ENCODE measurements at places on chromosomes 7 and 10.

- DNase-seq, result no peak
These were observed 102.4 kb downstream of the HIPK2 start for GRCh38 chr7:139675127-139676125.

DNA sequence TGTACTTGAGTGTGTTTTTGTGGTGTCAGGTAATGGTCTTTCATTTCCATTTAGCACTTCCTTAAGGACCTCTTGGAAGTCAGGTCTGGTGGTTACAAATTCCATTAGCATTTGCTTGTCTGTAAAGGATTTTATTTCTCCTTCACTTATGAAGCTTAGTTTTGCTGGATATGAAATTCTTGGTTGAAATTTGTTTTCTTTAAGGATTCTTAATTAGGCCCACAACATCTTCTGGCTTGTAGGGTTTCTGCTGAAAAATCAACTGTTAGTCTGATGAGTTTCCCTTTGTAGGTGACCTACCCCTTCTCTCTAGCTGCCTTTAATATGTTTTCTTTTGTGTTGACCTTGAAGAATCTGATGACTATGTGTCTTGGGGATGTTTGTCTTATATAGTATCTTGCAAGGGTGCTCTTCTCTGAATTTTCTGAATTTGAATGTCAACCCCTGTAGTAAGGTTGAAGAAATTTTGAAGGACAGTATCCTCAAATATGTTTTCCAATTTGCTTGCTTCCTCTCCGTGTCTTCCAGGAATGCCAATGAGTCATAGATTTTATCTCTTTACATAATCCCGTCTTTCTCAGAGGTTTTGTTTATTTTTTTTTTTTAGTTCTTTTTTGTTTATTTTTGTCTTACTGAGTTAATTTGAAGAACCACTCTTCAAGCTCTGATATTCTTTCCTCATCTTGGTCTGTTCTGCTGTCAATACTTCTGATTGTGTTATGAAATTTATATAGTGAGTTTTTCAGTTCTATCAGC is 70.2 kb downstream of the SLC39A12 start:
- DNase-seq, result no peak

- no peak for DNase-seq
These were observed 65.6 kb downstream of the CTBP2 start for GRCh38 chr10:125094806-125095205.

GRCh38 chr7:97307521-97308108 is 190.1 kb downstream of the SDHAF3 start:
- no peak for DNase-seq

DNA sequence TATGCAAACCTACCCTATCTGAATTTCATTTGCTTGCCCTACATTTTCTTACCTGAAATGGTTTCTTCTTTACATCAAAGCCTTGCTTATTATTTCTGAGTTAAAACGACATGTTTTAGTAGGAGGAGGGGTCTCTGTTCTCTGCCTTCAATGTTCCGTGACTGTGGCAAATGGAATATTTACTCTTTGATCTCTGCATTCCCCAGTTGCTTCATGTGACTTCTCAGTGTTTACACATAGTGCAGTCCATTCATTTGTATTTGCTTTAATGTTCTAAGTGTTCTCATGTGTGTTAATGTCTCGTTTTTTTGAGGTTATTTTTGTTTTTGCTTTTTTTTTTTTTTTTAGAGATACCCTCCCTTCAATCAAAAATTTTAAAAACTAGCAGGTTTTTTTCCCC is 75.8 kb downstream of the GNAI1 start:
- DNase-seq, result no peak

GRCh38 chr7:155343150-155343549 is 45.5 kb downstream of the INSIG1 start:
- DNase-seq, result no peak

GRCh38 chr10:851901-852300 is 79.6 kb downstream of the LARP4B start:
- DNase-seq, result no peak

- peak; percentile 57 for DNase-seq
These were observed 45.0 kb downstream of the ZCCHC24 start for GRCh38 chr10:79400146-79401004.

DNA sequence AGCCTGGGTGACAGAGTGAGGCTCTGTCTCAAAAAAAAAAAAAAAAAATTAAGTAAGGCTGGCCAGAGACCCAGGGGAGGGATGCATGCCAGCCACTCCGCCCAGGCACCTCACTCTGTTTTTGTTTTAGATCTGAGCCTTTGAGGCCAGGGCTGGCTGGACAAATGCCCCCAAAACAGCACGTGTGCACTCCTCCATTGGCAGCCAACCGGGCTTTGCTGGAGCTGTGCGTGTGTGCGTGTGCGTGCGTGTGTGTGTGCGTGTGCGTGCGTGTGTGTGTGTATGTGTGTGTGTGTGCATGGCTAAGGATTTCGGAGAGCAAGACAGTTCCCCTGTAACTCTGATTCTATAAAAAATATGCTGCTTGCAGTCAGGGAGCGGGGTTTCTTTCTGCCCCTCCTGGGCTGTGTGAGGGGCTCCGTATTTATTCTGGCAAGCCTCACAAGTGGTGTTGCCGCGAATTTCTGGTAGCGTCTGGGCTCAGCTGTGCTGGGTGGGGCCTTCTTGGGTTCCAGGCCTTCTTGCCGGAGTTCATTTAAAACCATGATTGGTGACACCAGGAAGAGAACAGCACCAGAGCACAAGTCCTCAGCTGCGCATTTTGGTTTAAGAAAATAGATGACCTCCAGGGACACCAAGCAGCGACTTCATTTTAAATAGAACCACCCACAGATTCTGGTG is 28.1 kb upstream of the UNCX start:
- no peak for DNase-seq

DNA sequence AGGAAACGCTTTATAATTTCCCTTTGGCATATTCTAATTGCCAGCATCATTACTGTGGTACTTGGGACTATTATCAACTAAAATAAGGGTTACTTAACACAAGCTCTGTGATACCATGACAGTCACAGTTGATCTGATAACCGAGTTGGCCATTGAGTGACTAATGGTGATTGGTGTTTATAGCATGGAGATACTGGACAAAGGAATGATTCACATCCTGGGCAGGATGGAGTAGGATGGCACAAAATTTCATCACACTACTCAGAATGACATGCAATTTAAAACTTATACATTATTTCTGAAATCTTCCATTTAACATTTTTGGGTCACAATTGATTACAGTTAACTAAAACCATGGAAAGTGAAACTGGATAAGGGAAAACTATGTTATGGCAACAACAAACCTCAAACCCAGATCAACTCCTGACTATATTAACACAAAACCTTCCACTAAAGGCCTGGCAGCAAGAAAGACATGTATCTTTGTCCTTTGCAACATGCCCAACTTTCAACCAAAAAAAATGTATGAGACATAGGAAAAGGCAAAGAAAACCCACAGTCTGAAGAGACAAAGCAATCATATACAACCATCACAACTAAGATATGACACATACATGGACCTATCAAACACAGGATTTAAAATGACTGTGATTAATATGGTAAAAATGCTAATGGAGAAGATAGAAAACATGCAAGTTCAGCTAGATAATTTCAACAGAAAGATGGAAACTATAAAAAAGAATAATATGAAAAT is 208.5 kb upstream of the NRP1 start:
- DNase-seq, result no peak

- no peak for DNase-seq
These were observed 1.8 kb downstream of the UFSP1 start for GRCh38 chr7:100887516-100888290.

- peak; percentile 18 for DNase-seq
These were observed 88.2 kb upstream of the SEMA3C start for GRCh38 chr7:81007051-81007450.

DNA sequence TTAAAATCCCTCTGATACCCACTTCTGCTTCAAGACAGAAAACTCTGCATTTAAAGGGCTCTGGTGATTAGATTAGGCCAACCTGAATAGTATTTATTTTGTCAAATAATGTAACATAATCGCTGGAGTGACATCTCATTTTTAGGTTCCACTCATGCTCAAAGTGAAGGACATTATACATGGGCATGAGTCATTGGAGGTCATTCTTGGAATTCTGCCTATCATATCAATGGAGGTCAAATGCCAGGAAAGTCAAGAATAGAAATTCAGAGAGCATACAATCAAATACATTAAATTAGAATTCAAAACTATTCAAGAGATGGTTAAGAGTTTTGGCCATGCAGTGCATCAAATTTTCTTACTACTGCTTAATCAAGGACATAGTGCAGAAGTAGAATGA is 50.8 kb upstream of the PRSS1 start:
- no peak for DNase-seq

DNA sequence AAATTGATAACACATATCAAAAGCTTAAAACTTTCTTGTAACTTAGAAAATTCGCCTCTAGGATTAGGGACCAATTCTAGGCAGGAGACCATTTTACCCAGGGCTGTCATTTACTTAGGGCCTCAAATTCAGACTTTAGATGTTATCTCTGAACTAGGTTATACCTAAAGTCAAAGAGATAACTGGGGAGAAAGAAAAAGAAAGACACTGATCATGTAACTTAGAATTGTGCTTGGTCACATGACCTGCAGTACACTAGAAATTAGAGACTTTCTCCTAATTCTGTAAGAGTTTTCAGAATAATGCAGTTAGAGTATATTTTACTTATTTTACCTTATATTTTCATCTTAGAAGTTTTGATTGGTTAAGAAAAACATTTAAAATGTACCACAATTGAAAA is 16.7 kb downstream of the ASB4 start:
- DNase-seq, result no peak

GRCh38 chr7:98163704-98164494 is 47.3 kb upstream of the BHLHA15 start:
- no peak for DNase-seq

GRCh38 chr10:24901686-24902399 is 50.6 kb downstream of the PRTFDC1 start:
- DNase-seq, result peak; percentile 82

- no peak for DNase-seq
These were observed 132.9 kb upstream of the WNT16 start for GRCh38 chr7:121195874-121196273.

GRCh38 chr7:235576-236395 is 43.4 kb downstream of the FAM20C start:
- no peak for DNase-seq

DNA sequence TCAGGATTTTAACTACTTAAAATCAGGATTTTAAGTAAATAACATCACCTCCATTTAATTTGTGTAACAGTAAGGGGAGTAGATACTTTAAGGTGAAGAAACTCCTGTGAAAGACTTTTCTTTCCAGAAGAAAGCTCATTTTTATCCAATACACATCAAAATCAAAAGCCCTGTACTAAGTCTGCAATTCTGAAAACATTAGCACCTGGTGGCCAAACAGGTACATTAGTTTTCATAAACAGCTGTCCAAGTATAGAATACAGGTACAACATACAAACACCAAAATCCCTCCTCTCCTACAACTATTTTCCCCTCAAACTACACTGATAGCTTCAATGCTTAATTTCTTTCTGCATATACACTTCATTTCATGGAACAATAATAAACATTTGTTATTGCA is 22.9 kb downstream of the FAM3C start:
- no peak for DNase-seq

All from GM03348 (cell line).